AG20443 (cell line): ENCODE measurements at places on chromosomes 3 and 15.

- DNase-seq, result peak; percentile 47
These were observed 68.1 kb upstream of the SH3GL3 start for GRCh38 chr15:83378921-83379578.

GRCh38 chr15:92811148-92811913 lies 88.8 kb upstream of the CHD2 start:
- no peak for DNase-seq

DNA sequence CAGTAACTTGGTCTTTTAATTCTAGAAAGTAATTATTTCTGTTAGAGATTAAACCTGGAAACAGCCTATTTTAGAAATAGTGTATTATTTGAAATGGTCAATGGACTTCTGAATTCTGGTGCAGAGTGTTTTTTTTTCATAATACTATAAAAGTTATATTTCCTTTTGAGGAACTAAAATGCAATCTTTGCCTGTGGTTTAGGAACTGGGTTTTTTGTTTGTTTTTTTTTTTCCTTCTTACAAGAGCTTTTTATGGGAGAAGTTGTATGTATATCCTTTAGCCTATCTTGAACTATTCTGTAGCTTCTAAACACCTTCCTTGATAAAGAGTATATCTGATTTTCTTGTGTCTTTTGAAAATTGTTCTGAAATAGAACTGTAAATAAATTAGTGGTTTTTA lies 88.3 kb downstream of the ARIH1 start:
- no peak for DNase-seq

DNA sequence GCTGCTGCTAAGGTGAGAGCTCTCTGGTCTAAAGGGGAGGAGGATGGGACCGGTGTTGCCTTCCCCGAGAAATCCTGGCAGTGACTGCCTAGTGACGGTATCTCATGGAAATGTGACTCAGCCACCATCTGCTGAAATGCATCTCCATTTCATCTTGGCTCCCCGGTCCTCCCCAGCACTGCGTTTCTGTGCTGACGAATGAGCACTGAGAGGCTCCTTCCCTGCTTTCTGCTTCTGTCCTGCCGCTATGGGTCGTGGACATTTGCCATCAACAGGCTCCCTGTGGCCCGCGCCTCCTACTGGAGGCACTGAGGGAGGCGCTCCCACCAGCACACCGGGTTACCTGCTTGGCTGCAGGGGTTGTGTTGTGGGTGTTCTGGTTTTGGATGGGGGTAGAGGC lies 13.5 kb upstream of the SEC13 start:
- DNase-seq, result peak; percentile 87

GRCh38 chr3:42529468-42529867 lies 27.0 kb downstream of the VIPR1 start:
- DNase-seq, result no peak

- DNase-seq, result peak; percentile 61
These were observed 196.8 kb upstream of the MBNL1 start for GRCh38 chr3:152071924-152072323.

DNA sequence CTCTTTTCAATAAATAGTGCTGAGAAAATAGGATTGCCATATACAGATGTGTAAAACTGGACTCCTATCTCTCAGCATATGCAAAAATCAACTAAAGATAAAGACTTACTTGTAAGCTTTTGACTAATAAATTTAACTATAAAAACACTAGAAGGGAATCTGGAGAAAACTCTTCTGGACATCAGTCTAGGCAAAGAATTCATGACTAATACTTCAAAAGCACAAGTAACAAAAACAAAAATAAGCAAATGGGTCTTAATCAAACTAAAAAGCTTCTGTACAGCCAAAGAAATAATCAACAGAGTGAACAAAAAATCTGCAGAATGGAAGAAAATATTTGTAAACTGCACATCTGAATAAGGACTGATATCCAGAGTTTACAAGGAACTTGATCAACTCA lies 1122.2 kb downstream of the TBL1XR1 start:
- no peak for DNase-seq

DNA sequence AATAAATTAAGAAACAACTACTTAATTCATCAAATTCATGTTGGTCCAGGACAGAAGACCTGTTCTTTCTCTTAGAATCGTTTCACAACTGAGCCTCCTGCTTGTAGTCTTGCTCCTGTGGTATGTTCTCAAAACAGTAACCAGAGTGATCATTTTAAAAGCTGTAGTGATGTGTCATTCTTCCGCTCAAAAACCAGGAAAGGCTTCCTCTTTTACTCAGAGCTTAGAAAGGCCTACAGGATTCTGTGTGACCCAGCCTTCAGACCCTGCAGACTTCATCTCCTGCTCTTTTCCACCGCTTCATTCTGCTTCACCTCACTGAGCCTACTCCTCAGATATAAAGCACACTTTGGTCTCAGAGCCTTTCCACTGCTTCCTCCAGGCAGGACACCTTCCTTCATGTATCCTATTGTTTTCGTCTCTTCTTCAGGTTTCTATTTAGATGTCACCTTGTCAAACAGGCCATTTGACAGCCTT lies 22.7 kb downstream of the ST6GAL1 start:
- DNase-seq, result no peak

- DNase-seq, result no peak
These were observed 315.2 kb downstream of the MECOM start for GRCh38 chr3:169348276-169348675.

DNA sequence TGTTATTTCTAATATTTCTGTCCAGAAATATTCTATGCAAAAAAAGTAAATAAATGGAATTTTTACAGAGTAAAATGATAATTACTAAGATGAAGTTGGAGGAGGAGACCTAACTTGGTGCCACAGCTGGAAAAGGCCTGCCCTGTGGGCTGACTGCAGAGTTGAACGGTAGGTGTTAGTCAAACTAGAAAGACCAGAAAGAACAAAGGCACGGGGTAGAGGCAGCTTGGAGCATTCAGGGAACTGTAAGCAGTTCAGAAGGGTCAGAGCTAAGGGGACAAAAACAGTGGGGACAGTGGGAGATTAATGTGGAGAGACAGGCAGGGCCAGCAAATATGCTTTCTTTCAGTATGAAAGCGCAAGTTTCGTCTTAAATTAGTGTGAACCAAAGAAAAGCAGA lies 39.3 kb upstream of the PTPRG start:
- no peak for DNase-seq

- no peak for DNase-seq
These were observed 88.1 kb downstream of the MEX3B start for GRCh38 chr15:81957698-81958097.

DNA sequence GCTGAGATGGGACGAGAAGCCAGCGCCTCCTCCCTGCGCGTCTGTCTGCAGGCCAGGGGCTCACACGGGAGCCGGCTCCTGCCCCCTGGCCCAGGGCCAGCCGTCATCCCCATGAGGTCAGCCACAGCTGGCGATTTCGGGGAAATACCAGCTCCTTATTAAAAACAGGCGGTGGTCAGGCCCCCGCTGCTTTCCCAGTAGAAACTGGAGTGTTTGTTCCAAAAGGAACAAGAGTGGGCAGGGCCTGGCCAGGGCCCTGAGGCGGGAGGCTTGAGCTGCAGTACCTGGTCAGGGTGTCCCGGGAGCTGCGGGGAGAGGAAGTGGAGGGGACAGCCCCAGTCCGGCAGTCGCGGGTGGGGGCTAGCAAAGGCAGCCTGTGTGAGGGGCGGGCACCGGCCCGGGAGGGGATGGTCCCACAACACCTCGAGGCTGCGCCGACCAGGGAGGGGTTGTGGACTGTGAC lies 17.8 kb downstream of the MYL3 start:
- DNase-seq, result peak; percentile 90

GRCh38 chr15:59918994-59919951 lies 84.8 kb upstream of the FOXB1 start:
- peak; percentile 26 for DNase-seq

GRCh38 chr3:157247391-157247790 lies 87.4 kb upstream of the CCNL1 start:
- no peak for DNase-seq

- DNase-seq, result no peak
These were observed 880 bp upstream of the CHRNA7 start for GRCh38 chr15:32029409-32029861.

DNA sequence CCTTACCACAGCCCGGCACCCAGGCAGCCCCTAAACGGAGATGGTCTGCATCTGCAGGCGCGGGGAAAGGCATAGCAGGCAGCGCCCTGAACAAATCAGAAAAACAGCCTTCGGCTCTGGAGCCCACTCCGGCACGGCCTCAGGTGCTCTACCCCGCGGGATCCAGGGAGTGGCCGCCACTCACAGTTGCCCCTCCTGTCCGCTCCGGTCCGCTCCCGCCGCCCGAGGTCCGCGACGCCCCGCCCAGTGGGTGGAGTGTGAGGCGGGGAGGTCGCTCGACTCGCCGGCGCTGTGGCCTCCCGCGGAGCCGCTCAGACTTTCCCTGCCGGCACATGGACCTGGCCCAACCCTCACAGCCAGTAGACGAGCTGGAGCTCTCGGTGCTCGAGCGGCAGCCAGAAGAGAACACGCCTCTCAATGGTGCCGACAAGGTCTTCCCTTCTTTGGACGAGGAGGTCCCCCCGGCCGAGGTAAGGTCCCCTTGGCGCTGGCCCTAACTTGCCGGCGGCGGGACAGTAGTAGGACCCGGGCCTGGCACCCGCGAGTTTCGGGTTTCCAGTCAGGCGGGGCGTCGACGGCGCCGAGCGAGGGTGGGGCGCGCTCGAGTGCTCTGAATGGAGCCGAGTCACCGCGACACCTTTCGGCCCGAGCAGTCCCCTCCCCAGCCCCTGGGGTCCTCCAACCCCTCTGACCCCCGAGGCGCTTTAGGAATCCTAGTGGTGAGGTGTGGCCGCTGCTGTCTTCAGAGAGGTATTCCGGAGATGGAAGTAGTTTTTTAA lies at the start of gene C3orf52:
TSS of gene C3orf52 (plus strand) at position 314 of the 779 bp plus-strand sequence. CDS start at position 333, 19 bp downstream.
- DNase-seq, result peak; percentile 97

- DNase-seq, result no peak
These were observed 40.3 kb downstream of the THBS1 start for GRCh38 chr15:39621210-39621609.

- DNase-seq, result no peak
These were observed 77.0 kb downstream of the P3H2 start for GRCh38 chr3:190043741-190044140.

- DNase-seq, result no peak
These were observed 10.7 kb downstream of the B2M start for GRCh38 chr15:44722011-44722410.

- DNase-seq, result no peak
These were observed 33.6 kb downstream of the CD200R1L start for GRCh38 chr3:112813016-112813415.

DNA sequence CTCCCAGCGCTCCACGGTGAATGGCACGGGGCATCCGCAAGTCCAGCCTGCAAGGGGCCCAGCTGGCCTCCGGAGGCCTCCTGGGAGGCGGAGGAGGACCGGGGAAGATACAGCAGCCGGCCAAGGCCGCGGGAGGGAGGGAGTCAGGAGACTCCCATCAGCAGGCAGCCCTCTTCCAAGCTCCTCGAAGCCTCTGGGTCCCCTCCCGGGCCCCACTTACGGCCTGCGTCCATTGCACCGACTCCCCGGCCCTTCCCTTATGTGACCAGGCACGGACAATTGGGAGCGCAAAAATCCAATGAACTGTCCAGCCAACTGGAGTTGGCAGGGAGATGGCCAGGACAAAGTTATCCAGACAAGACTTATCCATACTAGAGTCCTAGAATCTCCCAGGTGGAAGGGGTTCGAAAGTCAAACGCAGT lies 668 bp downstream of the MFGE8 start:
- peak; percentile 58 for DNase-seq

DNA sequence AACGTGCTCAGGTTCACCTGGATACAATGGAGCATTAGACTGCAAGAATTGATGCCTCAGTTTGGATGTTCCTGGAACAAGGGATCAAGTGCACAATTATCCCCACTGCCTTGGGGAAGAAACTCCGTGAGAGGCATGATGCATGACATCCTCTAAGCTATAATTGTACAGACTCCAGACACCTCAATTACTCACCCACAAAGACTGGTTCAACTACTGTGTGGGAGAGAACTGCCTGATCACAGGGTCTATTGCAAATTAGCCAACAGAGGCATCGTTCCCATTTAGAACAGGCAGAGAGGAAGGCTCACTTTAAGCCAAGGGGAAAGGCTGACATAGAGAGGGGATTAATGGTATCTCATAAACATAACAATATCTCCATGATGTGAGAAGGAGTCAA lies 43.5 kb downstream of the ARRDC4 start:
- DNase-seq, result no peak

DNA sequence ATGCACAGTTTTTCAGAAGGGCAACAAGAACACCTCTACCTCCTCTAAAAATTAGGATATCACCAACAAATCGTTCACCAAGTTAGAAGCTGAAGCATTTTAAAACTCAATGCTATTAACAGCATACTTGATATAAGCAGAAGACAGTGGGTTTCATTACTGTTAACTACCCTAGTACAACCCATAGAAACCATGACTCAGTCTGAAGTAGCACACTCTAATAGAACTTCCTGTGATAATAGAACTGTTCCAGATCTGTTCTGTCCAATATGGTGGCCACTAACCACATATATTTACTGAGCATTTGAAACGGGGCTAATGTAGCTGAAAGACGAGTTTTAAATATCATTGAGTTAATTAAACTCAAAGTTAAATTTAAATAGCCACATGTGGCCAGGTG lies 1075.6 kb downstream of the FHIT start:
- no peak for DNase-seq

- peak; percentile 53 for DNase-seq
These were observed 11.6 kb downstream of the GPR160 start for GRCh38 chr3:170049146-170050000.

GRCh38 chr3:14943042-14943441 lies 4.3 kb upstream of the NR2C2 start:
- DNase-seq, result no peak

DNA sequence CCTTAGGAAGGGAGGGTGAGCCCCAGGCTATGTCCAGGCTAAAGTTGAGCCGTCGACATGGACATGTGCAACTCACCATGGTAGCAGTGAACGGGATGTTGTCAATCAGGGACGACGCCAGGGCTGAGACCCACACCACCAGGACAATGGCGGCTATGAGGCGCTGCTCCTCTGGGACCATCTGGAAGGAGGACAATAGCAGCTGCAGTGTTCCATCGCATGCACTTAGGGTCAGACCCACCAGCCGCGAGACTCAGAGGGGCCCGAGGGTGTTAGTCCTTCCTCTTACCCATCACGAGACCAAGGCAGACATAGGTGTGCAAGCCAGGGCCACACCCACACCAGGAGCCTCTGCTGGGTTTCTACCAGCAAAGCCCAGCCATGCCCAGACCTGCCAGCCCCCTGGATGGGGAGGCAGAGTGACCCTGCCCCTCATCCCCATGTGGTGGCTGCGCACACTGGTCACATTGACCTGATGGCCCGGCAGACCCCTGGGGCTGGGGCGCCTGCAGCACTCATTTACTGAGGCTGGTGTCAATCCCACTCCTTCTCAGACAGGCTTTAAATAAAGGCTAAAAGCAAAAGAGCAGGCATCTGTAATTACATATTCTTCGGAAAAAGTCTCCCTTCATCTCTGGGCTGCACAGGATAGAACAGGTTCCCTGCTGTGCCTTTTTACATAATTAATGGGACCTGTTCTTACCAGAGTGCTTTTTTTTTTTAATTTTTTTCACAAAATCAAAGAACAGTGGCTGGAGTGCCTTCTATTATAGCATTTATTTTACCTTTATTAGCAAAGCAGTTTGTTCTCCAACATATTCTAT lies 227.8 kb downstream of the OCA2 start:
- no peak for DNase-seq

GRCh38 chr15:78093242-78094020 lies 1.1 kb downstream of the SH2D7 start:
- peak; percentile 84 for DNase-seq

- peak; percentile 19 for DNase-seq
These were observed 114.2 kb downstream of the CNTN3 start for GRCh38 chr3:74500257-74500656.

- DNase-seq, result no peak
These were observed 72.6 kb downstream of the PLSCR2 start for GRCh38 chr3:146396792-146397191.

- peak; percentile 45 for DNase-seq
These were observed 233.3 kb downstream of the TIGIT start for GRCh38 chr3:114527036-114527644.
